Left ventricle myocardium superior (tissue), 1 donor: ENCODE measurements at places on chromosomes 1 and 21.

GRCh38 chr1:38776466-38777065, 83.0 kb downstream of the RRAGC start:
- DNase-seq: no peak

DNA sequence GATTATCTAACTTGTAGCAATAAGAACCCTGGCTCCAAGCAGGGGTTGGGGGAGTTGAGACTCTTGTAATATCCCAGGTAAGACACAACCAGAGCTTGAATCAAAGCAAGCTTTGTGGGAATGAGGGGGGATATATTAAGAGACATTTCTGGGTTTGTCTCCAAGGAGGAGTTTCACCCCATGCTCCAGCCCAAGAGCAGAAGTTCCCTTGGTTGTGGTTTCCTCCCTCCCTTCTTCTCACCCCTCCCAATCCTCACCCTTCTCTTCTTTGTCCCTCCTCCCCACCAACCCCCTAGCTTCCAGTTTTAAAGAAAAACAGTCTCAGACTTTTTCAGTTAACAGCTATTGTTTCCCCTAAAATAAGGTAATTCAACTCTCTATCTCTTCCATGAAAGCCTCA, 11.9 kb downstream of the TRAF3IP3 start:
- DNase-seq: no peak

DNA sequence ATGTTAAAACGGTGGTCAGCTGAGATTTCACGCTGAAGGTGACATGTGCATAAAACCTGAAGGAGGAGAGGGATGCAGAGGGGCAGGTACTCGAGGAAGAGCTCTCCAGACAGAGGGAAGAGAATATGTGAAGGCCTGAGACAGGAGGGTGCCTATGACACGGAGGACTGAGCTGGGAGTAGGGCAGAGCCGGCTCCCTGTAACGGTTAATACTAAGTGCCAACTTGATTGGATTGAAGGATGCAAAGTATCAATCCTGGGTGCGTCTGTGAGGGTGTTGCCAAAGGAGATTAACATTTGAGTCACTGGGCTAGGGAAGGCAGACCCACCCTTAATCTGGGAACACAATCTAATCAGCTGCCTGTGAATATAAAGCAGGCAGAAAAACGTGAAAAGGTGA, 136.2 kb upstream of the SYT6 start:
- DNase-seq: no peak

DNA sequence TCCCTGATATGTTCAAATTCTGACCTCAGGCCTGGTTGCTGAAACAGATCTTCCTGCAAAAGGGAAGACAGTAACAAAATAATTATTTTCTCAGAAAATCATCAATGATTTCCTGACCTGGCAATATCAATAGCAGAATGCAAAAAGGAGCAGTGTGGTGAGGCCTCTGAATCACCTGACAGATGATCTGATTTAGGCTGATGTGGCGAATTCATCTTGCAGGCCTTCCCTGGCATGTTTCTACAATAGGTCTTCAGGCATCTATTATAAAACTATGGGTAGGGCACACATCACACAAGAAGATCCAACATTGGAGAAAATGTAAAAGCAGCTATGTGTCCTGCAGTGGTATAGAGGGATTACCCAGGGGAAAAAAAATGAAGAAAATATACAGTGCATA, 7.1 kb upstream of the MTF1 start:
- no peak for DNase-seq

DNA sequence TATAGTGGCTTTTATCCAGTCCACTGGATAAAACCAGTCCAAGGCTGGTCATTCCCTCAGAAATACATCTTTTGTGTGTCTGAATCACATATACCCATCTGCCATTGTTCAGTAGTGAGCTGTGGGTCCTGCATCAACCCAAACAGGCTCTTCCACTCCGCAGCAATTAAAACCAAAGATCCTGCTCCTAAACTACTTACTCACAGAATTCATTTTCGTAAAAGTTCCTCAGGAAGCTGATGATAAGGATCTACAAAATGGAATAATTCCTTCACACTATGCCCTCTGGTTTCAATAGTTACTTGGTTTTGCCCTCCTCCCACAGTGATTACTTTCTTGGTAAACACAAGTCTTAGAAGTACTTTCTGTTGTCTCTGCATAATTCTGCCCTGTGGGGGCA, 5.1 kb upstream of the MFSD2A start:
- DNase-seq: no peak

DNA sequence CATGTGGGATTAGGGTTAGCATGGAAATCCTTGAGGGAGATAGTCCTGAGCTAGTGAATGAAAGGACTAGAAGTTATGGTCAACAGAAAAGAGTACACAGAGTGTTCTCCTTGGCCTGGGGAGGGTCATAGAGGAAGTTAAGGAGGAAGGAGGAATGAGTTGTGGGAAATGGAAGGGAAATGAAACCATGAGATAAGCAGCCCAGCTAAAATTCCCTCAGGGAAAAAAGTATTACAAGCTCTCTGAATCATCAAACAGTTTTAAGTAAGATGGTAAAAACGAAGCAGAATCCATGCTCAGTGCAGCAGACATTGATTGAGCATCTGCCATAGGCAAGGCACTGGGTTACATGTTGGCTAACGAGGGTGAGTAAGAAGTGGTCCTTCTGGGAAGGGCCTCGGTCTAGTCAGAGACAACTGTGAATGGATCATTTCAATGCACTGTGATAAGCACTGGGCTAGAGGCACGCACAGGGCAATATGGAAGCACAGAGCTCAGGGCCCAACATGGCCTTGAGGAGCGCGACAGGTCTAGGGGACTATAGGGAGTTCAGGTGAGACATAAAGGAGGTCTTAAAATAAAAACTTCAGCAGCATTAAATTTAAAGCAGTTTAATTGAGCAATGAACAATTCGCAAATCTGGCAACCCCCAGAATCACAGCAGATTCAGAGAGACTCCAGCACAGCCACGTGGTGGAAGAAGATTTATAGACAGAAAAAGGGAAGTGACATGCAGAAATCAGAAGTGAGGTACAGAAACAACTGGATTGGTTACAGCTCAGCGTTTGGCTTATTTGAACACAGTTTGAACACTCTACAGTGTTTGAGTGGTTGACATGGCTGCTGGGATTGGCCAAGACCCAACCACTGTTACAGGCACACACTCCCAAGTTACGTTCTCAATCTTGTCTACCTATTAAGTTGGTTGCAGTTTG, 219.5 kb downstream of the HLX start:
- DNase-seq: no peak
